ENCODE measurements at places on chromosomes 2 and 18.

DNA sequence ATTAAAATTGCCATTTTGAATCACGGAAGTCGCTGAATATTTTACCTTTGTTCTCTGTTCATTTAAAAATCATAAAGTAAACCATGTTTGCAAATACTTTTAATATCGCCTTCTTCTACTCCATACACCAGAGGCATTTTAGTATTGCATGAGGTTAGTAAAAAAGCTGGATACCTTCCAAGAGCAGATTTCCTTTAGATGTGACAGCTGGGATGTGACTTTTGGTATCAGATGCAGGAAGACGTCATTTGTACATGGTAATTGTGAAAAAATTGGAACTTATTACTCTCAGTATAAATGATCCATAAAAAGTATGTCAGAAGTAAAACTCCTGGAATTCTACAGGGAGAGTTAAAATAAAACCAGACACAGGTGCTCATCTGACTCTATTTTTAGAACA lies 89.5 kb downstream of the SLC4A10 start:
- no peak for DNase-seq

- DNase-seq: peak; percentile 8
These were observed at the start of gene OBSL1 for GRCh38 chr2:219571311-219572236. TSS of gene OBSL1 (minus strand) at chr2:219571539. CDS start at chr2:219571232, 307 bp downstream.

- no peak for DNase-seq
These were observed 46.4 kb downstream of the SLC25A12 start for GRCh38 chr2:171847627-171848026.

GRCh38 chr2:204220896-204221295 lies 284.3 kb downstream of the ICOS start:
- DNase-seq: no peak

DNA sequence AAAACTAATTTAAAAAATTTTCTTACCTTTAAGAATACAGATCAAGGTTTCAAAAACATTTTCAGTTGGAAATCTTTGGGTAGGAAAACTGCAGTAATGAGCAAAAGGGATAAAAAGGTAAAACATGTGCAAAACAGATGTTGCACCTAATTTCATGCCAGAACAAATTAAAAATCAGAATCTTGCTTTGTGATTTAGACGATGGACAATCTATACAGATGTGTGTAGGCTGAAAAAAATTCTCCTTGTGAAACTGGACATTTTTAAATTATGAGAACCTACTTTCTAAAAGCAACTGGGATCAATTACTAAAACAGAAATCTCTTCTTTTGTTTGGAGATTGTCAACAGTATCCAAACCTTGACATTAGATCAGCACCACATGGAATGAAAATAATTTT lies 183.2 kb upstream of the ITGA4 start:
- DNase-seq: no peak

- no peak for DNase-seq
These were observed 106.2 kb upstream of the ZFP36L2 start for GRCh38 chr2:43332653-43333052.

- peak; percentile 74 for DNase-seq
These were observed 5.2 kb upstream of the GPD2 start for GRCh38 chr2:156430980-156431358.

- no peak for DNase-seq
These were observed 150.4 kb downstream of the RAPGEF4 start for GRCh38 chr2:172885996-172886395.

- DNase-seq: no peak
These were observed 93.8 kb downstream of the C2orf74 start for GRCh38 chr2:61255580-61256437.

GRCh38 chr2:2926858-2927175 lies 450.8 kb downstream of the EIPR1 start:
- DNase-seq: no peak

DNA sequence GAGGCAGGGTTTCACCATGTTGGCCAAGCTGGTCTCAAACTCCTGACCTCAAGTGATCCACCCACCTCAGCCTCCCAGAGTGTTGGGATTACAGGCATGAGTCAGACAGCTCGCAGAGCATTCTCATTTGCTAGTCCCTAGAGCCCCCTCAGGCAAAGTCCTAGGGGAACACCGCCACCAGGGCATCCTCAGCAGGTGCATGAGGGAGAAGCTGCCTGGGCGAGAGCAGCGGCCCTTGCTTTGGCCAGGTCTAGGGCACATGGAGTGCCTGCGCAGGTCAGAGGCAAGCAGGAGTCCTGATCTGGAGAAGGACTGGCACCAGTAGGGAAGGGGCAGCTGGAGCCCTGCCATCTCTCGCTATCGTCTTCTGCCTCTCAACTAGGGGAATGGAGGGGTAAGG lies 32.4 kb downstream of the NGEF start:
- DNase-seq: no peak

GRCh38 chr2:109231996-109232705 lies 103.1 kb downstream of the SH3RF3 start:
- no peak for DNase-seq

GRCh38 chr2:196610796-196611195 lies 28.7 kb upstream of the CCDC150 start:
- no peak for DNase-seq

GRCh38 chr18:28666216-28666615 lies 489.3 kb upstream of the CDH2 start:
- DNase-seq: no peak

GRCh38 chr2:194735837-194736542 lies 921.0 kb upstream of the SLC39A10 start:
- DNase-seq: no peak

DNA sequence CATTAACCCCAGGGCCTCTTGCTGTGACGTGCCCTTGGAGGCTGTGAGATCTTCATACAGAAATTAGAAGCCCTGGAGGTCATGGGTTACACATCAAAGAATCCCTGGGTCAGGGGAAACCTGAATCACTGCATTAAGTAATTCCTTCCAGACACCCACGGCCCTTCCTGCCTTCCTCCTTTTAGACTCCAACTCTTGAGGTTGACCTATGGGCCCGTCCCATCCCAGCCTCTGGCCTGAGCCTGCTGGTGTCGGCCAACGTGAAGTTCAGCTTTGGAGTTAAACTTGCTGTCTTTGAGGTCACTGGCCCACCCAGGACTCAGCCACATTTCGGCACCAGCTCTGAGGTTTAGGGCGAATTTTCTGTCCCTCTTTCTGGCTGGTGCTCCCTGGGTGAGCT lies 198.3 kb downstream of the ACKR3 start:
- no peak for DNase-seq

DNA sequence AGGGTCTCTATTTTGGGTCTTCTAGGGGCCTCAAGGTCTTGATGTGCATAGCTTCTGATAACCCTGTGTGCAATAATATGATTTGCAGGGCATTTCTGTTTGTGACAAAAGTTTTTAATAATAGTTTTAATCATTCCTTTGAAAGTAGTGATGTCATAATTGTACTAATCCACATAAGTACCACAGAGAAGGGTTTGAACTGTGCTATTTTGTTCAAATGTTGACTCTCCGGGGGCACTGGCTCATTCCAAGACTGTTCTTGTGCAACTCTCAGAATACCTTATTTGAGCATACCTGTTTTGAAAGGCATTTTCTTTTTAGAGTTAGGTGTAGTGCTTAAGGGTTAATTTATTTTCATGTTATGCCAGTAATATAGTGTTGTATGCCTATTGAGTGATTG lies 41.6 kb downstream of the PLEKHB2 start:
- DNase-seq: no peak

GRCh38 chr2:118437501-118437900 lies 349.2 kb downstream of the INSIG2 start:
- DNase-seq: no peak

DNA sequence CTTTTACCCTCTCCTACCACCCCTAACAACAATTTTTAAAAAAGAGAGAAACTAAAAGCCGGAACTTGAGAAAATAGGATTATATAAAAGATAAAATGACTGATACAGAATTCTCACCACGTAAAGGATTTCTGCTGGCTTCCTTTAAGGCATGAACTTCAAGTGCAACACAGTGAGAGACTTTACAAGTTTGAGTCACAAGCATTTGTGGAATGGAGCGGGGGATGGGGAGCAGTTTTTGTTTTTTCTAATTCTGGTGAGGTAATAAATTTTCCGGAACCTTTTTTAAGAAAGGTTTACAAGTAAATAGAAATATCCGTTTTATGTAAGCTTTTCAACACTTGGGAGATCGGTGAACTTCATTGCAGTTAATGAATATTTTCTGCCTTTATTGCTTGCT lies 1.8 kb upstream of the CDH2 start:
- DNase-seq: no peak

DNA sequence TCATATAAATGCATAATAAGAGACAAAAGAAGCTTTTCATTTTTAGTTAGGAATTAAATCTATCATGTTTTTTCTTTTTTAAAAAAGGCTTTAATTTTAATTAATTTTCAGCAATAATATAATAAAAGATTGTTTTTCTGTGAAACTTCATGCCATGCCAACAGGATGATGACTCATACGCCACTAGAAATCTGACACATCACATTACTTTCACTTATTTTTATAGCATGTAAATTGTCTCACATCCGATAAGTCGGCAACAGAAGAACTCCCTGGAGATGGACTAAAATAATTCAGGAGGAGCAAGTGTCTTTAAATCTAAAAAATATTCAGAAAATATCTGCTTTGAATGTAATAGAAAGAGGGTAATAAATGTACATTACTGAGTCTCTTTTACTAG lies 1024.2 kb upstream of the ACVR2A start:
- DNase-seq: peak; percentile 8

DNA sequence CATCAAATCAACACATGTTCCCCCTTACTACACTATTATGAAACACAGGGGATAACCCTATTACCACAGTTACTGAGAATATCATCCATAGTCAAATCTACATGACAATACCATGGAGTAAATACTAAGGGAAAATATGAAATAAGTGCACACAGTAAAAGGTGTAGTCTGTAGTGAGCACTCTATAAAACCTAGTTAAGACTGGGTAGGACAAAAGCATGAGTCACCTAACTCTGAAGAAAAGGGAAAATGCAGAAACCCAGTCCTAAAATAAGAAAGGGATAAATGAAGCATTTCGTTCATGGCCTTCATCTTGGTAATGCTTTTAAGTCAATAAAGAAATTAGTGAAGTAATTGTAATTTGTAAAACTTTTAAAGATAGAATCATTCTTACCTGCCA lies 65.4 kb upstream of the ACVR2A start:
- DNase-seq: no peak

- DNase-seq: no peak
These were observed 121.3 kb downstream of the AGAP1 start for GRCh38 chr2:235614900-235615712.

GRCh38 chr2:71948781-71949536 lies 198.7 kb downstream of the CYP26B1 start:
- DNase-seq: no peak

- no peak for DNase-seq
These were observed 1251.6 kb upstream of the ZEB2 start for GRCh38 chr2:145771525-145771924.
